Stimulated activated CD4-positive, alpha-beta T cell treated with anti-CD3 and anti-CD28 coated beads, Interleukin-15, amount 100 ng/mL, for 48 hours (primary cell): ENCODE measurements at places on chromosomes 7 and 10.

DNA sequence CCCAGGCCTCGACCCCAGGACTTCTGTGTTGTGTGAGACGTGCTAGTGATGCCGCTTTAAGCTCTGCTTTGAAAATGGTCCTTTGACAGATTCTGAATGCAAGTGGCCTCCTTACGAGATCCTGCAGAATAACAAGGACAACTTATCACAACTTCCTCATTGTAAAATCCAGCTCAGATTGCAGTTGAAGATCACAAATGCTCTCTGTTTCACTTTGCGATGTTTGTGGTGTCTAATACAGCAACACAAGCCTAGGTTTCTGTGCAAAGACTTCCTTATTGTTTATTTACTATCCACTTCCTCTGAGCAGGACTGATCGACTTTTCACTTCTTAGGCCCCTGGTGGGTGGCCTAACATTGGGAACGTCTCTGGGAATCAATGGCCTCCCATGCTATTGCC lies 31.7 kb upstream of the INSIG1 start:
- DNase-seq: no peak

DNA sequence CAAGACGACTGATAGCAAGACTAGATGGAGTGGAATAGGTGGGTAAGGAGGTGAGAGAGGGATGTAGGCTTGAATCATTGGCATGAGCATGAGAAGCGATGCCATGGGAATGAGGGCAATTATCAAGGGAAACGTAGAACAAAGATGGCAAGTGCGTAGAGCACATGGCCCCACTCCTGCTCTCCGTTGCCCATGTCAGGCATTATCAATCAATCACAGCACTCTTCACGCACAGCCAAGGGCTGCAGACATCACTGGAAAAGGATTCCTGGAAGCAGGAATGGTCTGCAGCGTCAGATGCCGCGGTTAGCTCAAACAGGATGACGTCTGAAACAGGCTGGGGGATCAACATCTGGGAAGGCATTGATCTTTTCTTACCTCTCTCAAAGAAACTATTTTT lies 25.6 kb upstream of the GALNTL5 start:
- DNase-seq: no peak

GRCh38 chr10:125761961-125762360 lies 13.7 kb downstream of the MMP21 start:
- DNase-seq: no peak

DNA sequence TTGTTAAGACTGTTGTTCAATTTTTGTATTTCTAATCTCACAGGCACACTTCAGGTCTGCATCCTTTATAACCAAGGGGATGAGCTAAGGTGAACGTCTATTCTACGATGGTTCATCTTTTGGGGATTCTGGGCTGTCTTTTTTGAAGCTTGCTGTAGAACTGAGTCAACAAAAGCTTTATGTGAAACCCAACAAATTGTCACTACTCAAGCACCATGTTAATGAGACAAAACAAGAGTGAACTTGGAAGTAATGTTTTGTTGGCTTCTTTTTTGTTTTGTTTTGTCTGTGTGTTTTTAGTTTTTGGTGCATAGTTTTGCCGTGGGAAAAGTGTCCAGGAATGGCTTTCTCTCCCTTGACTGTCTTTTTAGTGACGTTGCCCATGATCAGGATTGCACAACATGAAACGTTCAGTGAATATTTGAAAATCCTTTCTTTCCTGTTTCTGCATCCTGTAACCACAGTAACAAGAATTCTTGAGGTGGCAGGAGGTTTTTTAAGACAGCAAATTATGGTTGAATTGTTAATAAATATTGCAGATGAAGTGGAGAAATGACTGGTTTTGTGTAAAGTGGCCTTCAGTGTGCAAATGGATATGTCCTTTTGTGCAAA lies 65.6 kb downstream of the WIPF3 start:
- no peak for DNase-seq

- no peak for DNase-seq
These were observed 35.9 kb downstream of the FZD1 start for GRCh38 chr7:91299952-91300775.

DNA sequence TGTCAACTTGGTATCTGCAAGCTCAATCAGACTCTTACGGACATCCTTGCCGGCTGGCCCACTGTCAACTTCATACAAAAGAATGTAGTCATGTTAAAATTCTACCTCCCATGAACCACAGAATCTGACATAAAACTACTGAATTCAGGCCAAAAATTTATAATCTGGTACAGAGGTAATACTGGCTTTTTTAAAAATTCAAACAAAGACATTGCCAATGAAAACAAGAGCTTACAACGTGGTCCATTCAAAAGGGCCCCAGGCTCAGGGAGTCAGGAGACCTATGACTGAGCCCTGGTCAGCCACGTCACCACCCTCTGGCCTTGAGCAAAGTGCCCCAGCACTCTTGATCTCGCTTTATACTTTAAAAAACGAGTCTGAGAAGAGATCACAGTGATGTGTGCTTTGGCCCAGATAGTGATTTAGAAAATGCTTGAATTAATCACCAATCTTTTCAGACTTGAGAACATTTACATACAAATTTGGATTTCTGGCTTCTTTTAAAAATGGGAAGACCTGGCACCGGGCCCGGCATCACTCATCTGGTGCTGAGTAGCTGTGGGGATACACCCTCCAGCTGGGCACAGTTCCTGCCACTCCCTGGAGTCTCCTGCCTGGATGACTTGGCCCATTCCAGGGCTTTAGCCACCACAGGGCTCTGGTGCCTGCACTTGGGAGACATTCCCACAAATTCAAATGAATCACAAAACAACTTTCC lies 94.1 kb downstream of the PIP4K2A start:
- DNase-seq: no peak

GRCh38 chr10:71999360-72000072 lies 35.3 kb downstream of the CHST3 start:
- DNase-seq: no peak

GRCh38 chr7:89283302-89283701 lies 487.8 kb upstream of the TEX47 start:
- DNase-seq: no peak

GRCh38 chr10:127735156-127735555 lies 1.8 kb upstream of the FOXI2 start:
- no peak for DNase-seq

DNA sequence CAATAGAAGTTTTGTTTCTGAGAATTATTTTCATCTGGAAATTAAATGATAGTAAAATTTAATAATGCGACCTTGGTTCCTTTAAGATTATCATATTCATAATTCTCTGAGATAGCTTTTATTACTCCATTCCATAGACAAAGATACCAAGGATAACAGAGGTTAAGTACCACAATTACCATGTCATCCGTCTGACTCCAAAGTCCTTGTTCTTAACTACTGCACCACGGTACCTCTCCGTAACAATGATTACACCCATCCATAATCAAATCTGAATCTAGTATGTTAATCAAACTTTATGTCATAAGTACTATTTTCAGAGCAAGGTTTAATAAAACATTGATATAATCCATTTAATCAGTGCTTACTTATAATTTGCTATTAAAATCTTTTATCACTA lies 8.4 kb downstream of the ZDHHC6 start:
- no peak for DNase-seq

DNA sequence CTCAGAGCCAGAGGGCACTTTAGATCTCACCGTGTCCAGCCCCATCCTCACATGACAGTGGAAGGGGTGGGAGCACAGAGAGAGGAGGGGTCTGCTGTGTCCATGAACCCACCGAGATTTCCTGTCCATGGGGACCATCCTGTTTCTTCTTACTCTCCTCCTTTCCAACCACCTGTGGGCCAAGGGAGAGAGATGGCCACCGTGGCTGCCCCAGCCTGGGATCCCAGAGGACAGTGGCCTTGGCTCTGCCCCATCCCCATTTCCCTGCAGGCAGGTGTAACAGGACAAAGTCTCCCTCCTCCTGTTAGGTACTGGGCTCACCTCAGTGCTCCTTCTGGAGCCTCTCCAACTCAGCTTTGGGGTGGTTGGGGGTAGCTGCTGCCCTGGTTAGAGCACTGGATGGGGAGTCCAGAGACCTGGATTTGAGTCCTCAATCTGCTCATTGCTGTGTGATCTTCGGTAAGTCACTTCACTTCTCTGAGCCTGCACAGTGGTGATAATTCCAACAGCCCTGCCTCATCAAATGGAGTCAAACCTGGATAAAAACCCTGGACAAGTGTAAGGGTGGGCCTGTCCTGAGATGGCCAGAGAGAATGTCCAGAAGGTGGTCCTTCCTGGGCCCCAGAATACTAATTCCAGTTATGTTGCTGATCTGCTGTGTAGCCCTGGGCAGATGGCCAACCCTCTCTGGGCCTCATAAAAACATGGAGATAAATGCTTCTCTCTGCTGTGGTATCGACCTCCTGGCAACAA lies 17.8 kb upstream of the PCBD1 start:
- DNase-seq: no peak

DNA sequence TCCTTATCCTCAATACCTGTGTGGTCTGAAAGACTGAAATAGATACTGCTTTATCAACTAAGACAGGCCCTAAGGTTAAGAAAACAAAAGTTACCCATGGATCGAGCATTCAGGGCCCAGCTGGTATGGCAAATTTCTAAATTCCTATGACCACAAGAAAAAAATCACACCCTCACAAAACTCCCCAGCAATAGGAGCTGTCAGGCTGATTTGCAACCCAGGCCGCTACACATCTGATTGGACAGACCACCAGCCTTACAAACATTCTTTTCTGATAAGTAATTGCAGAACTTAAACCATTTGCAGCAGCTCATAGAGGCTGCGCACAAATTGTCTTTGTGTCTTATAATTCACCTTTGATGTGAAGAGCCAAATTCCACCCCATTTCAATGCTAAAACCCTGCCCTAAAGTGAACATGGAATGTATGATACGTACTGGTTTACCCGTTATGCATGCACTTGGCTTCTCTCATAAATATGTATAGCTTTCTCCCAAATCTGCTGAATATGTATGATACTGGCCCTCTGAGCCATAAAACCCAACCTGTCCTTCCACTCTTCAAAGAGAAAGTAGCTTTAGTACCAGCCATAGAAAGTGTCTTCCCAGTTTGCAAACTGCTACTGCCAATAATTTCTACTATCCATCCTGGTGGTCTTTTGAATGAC lies 842.5 kb downstream of the GRID1 start:
- DNase-seq: no peak
